ENCODE measurements at places on chromosomes 16 and 17.

DNA sequence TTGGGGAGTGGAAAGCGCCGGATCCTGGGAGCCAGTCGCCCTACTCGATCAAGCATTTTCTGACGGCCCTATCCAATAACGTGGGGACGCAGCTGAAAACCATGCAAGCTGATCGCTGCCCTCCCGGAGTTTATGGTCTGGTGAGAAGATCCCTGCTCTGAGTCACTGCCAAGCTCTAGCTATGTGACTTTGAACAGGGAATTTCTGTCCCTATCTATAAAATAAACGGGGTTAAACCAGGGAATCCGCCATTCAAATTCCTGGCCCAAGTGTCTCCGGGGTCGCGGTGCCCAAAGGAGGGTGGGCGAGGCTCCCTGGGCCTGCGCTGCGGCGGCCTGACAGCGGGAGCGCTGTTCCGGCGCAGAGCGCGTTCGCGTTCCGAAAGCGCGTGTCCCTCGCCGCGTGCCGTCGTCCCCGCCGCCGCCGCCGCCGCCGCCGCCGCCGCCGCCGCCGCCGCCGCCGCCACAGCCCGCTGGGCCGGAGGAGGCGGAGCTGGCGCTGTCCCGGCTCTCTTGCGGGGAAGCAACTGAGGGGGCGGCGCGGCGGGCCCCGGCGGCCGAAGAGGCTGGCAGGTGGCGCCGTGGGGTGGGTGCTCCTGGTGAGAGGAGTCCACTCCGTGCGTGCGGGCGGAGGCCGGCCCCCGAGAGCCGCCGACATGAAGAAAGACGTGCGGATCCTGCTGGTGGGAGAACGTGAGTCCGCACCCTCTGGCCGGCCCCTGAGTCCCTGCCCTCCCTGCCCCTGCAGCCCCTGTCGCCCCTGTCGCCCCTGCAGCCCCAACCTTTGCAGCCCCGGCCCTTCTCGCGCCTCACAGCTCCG lies at the start of gene RHOT1:
Gene RHOT1, plus strand, starts transcription at position 465 of the 819 bp plus-strand sequence. Its CDS starts 191 bp downstream, at position 656.
- peak; percentile 48 for DNase-seq

GRCh38 chr17:33473061-33473460 lies 180.0 kb upstream of the ASIC2 start:
- no peak for DNase-seq

GRCh38 chr17:77371117-77371887 lies 230.5 kb downstream of the SEC14L1 start:
- DNase-seq = peak; percentile 77

- no peak for DNase-seq
Measured at GRCh38 chr16:27822996-27823395, 240.5 kb downstream of the GSG1L start.

DNA sequence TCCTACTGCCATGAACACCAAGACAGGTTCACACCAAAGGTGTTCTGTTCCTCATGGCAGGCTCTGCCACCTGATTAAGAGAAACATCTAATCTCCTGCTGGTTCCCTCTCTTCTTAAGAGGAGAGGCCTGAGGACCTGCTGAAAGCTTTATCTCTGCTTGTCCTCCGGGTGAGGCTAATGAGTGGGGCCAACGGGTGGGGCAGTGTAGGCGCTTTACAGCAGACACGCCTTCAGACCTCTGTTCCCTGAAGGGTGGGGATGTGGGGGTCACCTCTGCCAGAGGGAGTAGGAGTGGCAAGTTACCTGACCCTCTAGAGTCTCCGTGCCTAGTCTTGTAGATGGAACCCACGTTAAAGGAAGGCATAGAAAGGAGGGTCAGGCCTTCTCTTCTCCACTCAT lies 4.2 kb upstream of the MRM1 start:
- no peak for DNase-seq

- DNase-seq = no peak
Measured at GRCh38 chr17:56142325-56142724, 10.9 kb upstream of the ANKFN1 start.

DNA sequence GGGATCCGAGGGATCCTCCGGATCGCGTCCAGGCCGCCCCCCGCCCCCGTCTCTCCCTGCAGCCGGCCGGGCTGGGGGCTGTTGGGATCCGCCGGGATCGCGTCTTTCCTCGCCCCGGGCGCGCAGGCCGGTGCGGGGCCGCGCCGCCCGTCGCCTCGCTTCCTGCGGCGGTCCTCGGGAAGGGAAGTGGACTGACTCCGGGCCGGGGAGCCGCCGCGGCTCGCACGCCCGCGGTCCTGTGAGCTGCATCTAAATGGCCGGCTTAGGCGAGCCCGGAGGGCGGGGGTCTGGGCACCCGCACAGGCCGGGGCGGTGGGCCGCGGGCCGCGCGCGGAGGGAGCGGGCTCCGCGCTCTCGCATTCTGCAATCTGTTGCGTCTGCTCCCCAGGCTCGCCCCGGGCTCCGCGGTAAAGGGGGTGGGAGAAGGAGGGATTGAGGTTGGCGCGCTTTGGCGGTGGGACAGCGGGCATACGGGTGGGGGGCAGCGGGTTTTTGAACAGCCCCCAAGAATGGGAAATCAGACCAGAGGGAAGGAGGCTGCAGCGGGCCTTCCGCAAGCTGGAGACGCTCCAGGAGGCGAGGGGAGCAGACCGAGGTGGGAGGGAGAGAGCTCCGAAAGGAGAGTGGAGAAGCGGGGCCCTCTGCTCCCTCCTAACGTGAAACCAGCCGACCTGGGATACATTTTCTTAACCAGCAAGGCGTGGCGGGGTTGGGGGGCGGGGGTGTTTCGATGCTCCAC lies 2.2 kb downstream of the TMEM132E start:
- DNase-seq = no peak

DNA sequence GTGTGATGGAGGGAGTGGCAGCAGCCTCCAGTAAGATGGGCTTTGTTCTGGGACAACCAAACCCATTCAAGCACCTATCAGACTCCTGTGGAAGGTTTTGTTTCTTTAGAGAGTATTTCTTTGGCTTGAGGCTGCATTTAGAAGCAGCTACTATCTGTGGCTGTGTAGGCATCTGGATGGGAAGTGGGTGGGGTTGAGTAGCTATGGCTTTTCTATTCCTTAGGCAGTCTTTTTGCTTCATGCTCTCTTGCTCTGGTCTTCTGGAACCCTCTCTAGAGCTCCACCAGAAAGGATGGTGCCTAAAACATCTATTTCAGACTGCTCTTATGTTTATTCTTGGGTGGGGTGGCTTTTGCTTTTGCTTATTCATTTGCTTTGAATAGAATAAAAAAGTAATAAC lies 19.9 kb downstream of the TNRC6A start:
- no peak for DNase-seq

- no peak for DNase-seq
Measured at GRCh38 chr17:3026856-3027751, 36.3 kb downstream of the OR1D5 start.

GRCh38 chr17:32016231-32016630 lies 9.0 kb downstream of the LRRC37B start:
- no peak for DNase-seq

GRCh38 chr16:11138769-11139325 lies 117.2 kb downstream of the SOCS1 start:
- DNase-seq = no peak

- no peak for DNase-seq
Measured at GRCh38 chr17:4534928-4535666, 20.1 kb downstream of the MYBBP1A start.

DNA sequence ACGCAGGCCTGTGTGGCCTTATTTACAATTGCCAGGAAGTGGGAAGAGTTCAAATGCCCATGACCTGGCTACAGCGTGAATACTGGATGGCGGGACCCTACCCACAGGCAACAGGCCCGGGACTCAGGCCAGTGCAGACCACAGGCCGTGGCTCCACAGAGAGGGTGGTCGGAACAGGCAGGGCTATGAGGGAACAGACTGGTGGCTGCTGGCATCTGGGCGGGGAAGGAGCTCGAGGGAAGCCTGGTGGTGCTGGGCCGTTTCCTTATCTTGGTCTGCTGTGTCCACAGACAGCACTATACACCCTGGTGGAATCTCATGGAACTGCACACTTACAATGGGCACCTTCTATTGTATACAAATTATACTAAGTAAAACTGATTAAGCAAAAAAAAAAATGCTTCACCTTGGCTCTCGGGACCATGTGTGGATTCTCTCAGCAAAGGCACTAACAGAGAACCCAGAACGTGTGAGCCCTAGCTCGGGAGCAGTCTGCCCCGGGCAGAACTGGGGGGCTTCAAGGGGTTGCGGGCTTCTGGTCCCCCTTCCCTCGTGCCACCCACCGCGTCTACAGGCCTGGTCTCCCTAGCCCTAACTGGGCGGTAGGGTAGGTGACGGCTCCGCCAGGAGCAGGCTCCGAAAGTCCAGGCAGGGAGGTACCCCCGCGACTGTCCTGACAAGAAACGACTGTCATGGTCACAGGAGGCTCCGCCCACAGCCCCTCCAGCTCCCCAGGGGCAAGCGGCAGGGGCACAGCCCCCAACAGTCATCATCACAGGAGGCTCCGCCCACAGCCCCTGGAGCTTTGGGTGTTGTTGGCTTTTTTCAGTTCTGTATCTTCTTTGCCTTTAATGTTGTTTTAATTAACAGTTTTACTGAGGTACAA lies 21.8 kb downstream of the CEP131 start:
- DNase-seq = no peak

DNA sequence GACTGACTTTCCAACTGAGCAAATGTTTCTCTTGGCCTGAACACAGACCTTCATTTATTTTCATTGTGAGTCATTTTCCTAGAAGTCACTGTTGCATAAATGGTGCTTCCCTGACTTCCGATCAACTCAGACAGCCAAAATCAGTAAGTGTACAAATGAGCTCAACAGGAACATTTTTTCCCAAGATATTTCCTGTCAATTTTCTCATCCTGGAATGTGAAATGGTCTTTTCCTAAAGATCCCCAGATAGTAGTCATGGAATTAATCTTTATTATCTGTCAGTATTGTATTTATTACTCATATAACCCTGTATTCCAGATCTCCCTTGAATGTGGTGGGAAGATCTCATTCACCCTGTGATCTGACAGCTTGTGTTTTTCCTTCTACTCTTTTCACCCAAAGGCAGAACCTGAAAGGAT lies 360.3 kb upstream of the KIF2B start:
- DNase-seq = no peak

- no peak for DNase-seq
Measured at GRCh38 chr17:8153957-8154607, 1.9 kb upstream of the PER1 start.

GRCh38 chr17:44170499-44171201 lies at the start of gene ASB16:
ASB16 (plus strand) TSS chr17:44170704; CDS start chr17:44170790, 86 bp downstream.
- DNase-seq = no peak

GRCh38 chr16:80968386-80969113 lies 38.1 kb downstream of the CMC2 start:
- DNase-seq = no peak

DNA sequence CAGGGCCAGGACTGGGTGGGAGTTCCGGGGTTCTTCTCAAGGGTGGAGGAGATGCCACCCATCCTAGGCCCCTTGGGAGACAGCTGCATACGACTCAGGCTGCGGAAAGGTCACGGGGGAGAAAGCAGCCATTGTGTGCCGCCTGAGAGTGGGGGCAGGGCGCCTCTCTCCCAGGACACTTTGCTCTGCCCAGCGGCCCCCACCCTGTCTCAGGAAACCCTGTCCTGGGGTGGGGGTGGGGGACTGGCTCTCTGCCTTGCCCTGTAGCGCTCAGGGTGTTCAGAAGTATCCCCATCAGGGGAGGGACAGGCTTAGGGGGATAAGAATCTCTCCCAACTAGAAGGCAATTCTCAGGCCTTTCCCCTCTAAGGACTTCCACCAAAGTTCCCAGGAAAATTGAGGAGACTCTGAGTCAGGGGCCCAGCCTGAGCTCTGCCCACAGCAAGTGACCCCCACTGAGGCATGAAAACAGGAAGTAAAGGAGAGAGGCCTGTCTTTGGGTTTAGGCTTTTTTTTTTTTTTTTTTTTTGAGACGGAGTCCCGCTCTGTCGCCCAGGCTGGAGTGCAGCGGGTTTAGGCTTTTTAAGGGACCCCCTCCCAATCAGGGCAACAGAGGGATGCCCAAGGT lies 4.9 kb downstream of the GIT1 start:
- no peak for DNase-seq

DNA sequence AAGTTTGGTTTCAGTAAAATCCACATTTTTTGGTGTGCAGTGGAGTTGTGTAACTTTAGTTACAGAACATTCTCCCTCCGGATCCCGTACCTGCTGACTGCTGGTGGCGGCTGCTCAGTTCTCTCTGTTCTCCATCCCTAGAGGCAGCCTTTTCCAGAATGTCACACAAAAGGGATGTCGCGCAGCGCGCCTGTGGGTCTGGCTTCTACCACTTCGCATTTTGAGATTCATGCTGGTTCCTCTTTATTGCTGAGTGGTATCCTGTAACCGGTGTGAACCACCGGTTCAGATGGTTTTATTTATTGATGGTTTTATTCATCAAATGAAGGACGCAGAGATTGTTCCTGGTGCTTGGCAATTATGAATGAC lies 981 bp upstream of the CEP131 start:
- DNase-seq = no peak

DNA sequence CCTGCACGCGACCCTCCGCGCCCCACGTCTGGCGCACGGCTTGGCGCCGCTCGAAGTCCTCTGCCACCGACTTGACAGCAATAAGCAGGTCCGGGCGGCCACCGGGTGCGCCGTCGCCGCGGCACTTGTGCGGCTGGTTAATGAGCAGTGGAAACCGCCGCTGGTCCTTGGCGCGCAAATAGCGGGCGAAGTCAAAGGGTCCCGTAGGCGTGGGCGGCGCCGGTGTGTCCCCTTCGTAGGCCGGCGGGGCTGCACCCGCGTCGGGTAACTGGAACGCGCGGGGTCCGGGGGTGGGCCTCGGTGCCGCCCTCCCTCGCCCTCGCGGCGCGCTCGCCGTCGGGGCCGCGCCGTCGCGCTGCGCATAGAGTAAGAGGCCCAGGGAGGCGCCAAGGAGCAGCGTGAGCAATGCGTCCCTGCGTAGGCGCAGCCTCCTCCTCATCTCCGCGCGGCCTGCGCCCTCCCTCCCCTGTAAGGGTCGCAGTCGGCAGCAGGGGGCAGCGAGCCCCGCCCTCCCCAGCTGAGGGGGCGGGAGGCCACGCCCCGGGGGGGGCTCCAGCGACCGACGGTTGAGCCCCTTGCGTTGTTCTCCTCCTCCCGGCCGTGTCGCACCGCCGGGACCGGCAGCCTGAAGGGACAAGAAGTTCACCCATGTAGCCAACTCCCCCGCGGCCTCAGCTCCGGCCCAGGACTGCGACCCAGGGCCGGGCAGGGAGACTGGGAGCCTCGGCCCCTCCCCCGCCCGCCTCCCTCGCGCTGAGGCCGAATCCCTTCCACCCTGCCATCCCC lies 558 bp downstream of the B3GNT9 start:
- no peak for DNase-seq

GRCh38 chr17:208429-208828 lies 27.0 kb upstream of the DOC2B start:
- no peak for DNase-seq

GRCh38 chr17:50688245-50688644 lies 19.5 kb downstream of the ANKRD40 start:
- DNase-seq = no peak

DNA sequence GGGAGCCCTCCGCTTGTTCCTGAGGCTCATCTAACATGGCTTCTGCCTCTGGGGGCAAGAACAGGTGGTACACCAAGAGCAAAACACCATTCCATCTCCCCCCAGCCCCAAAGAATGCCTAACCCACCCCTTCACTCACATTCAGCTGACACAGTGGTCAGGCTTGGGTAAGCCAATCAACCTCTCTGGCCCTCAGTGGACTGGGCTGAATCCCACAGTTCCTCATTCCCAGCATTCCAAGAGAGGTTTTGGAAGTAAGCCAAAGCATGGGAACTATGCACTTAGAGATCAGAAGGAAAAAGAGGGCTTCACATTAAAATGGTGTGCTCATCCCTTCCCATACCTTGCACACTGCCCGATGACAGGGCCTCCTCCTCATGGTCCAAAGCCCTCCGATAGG lies 7.8 kb downstream of the PIGS start:
- no peak for DNase-seq
